Bone marrow (tissue), 2 donors: ENCODE measurements at places on chromosomes 12 and 14.

DNA sequence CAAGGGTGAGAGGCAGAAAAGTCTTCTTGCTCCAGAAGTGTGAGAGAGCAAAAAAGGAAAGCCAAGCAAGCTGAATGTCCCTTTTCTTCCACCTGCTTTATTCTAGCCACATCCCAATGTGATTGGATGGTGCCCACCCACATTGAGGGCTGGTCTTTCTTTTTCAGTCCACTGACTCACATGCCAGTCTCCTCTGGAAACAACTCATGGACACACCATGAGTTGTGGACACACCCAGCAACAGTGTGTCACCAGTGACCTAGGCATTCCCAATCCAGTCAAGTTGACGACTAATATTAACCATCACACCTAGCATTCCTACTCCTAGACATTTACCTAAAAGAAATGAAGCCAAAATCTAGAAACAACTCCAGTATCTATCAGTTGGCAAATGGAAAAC is 7.2 kb upstream of the DICER1 start:
- DNase-seq = no peak

DNA sequence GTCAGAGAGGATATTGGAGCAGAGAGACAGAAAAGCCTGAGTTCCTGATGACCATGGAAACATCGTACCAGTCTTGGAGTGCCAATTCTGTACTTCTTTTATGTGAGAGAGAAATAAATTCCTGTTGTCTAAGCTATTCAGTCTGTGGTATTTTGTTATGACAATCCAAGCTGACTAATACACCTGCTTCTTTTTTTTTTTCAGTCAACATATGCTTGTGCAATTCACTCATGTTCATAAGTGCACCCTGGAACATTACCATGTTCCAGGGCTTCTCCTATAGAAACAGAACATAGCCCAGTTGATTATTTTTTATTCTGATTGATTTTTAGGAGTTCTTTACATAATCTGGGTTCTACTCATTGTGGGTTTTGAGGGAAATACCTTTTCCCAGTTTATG is 1.7 kb upstream of the CHPT1 start:
- DNase-seq = no peak

- no peak for DNase-seq
These were observed 413.6 kb downstream of the BTG1 start for GRCh38 chr12:91732086-91732485.

DNA sequence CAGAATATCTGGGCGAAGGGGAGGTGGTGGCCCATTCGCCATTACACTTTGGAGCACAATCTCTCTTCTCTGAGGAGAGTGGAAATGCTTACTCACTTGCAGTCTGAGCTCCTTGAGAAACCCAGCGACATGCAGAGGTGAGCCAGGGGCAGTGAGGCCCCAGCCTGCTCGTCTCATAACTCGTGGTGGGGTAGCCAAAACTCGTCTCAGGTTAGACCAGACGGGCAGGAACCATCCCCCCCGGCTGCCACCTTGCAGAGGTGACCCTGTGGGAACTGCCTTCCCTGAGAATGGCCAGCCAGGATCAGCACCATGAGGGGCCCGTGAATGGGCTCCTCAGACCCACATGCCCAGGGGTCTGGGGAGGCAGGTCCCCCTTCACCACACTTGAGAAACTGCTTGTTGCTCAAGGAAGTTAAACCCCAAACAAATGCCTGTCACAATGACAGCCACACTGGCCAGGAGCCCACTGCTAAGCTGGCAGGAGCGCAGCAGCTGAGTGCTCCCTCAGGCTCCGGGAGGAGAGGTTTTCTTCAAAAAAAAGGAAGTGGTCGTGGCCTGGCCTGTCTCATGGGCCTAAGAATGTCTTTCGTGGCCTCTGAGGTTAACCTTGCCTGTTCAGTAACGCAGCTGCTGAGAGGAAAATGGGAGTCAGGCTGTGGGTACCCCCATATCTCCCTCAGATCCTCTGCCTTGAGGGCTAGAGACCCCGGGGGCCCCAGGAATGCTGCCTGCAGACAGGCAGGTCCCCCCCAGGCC is 9.2 kb upstream of the ALDH2 start:
- DNase-seq = peak; percentile 32

DNA sequence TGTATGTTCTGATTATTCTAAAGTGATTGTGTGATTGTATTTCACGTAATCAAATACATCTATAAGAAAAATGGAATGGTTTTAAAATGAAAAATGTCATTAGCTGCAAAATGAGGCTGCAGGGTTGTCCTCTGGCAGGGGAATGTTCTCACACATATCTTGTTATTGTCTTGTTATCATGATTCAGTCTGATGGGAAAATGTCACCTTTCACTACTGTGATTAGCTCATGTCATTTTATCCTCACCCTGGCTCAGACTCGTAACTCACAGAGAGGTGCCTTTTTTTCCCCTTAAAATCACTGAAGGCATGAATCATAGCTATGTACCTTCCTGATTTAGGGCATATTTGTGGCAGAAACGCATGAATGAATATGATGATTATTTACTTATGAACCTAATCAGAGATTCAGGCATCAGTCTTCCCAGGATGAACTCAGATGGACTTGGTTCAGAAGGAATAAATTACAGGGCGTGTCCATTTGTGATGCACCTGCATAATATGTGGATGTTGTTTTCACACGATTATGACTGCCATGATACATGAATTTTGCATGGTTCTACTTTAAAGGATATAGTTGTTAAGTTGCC is 1339.2 kb downstream of the AACS start:
- DNase-seq = no peak

- DNase-seq = no peak
These were observed 58.0 kb upstream of the AVPR1A start for GRCh38 chr12:63208956-63209355.

DNA sequence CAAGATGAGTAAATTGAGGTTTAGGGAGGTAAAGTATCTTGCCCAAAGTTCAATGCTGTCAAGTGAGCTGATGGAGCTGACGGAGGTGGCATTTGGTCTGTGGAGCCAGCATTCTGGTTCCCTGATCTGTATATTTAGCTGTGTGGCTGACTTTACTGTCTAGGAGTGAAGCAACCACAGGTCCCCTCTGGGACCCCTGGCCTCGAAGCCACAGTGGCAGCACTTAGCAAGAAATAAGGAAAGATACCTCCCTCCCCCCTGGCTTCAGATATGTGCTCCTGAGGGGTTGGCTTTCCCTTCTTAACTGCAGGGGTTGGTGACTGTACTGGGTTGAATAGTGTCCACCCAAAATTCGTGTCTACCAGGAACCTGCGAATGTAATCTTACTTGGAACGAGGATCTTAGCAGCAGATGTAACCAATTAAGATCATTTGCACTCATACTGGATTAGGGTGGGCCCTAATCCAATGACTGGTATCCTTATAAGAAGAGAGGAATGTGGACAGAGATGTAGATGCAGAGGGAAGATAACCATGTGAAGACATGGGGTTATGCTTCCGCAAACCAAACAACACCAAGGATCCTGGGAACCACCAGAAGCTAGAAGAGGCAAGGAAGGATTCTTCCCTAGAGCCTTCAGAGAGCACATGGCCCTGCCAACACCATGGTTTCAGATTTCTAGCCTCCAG is 2.0 kb upstream of the ACVR1B start:
- DNase-seq = no peak

DNA sequence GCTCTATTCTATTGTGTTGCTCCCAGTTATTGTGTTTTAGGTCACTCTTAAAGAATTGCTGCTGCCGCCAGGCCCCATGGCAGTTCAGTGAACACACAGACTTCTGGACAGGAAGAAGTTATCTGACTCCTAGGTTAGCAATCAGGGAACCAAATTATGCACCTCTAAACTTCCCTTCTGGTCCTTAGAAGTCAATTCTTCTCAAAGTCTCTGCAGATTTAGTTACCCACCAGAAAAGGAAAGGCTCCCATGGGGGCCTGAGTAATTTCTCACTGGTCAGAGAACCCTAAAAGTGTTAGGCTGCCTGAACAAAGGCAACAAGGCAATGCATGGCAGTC is 10.0 kb downstream of the EMP1 start:
- no peak for DNase-seq

GRCh38 chr14:101224356-101225156 is 321.0 kb upstream of the RTL1 start:
- DNase-seq = no peak

DNA sequence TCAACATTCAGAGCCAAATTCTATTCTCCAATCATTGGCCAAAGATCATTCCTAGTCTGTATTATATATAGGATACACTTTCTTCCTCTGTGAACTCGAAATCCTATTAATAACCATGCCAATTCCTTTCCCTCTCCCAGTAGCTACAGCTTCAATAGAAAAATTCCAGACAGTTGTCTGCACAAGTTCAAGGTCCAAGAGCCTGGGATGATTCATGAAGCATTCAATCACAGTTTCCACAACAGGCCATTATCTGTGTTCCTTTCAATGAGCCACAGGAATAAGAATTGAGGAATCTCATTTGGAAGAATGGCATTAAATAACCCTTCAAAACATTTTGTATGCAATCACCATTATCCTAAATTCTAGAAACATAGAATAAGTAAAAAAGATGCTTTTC is 437.4 kb downstream of the RMST start:
- DNase-seq = no peak

DNA sequence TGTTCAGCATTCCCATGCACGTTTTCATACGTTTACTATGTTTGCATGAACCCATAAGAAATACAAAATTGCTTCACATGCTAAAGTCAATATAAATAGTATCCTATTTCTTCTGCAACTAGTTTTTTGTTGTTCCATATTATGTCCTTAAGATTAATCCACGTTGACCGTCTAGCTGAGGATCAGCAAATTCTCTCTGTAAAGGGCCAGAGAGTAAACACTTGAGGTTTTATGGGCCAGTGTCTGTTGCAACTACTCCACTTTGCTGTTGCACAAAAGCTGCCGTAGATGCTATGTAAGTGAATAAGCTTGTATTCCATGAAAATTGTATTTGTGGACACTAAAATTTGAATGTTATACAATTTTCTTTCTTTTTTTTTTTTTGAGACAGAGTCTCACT is 21.1 kb upstream of the PITPNM2 start:
- DNase-seq = no peak

- no peak for DNase-seq
These were observed 23.0 kb upstream of the GPR132 start for GRCh38 chr14:105087963-105088811.

- DNase-seq = no peak
These were observed 20.5 kb downstream of the ZBTB42 start for GRCh38 chr14:104821229-104821945.

GRCh38 chr12:92503029-92503931 is 199.5 kb upstream of the PLEKHG7 start:
- DNase-seq = no peak

GRCh38 chr14:68811171-68811570 is 18.3 kb upstream of the ZFP36L1 start:
- no peak for DNase-seq

- DNase-seq = peak; percentile 37
These were observed 55.5 kb downstream of the CALM1 start for GRCh38 chr14:90452366-90452765.

- no peak for DNase-seq
These were observed 34.4 kb downstream of the BMAL2 start for GRCh38 chr12:27367078-27367477.

- no peak for DNase-seq
These were observed 22.1 kb downstream of the PRKCH start for GRCh38 chr14:61343471-61343870.

GRCh38 chr12:108374596-108375320 is 35.6 kb upstream of the CMKLR1 start:
- no peak for DNase-seq

DNA sequence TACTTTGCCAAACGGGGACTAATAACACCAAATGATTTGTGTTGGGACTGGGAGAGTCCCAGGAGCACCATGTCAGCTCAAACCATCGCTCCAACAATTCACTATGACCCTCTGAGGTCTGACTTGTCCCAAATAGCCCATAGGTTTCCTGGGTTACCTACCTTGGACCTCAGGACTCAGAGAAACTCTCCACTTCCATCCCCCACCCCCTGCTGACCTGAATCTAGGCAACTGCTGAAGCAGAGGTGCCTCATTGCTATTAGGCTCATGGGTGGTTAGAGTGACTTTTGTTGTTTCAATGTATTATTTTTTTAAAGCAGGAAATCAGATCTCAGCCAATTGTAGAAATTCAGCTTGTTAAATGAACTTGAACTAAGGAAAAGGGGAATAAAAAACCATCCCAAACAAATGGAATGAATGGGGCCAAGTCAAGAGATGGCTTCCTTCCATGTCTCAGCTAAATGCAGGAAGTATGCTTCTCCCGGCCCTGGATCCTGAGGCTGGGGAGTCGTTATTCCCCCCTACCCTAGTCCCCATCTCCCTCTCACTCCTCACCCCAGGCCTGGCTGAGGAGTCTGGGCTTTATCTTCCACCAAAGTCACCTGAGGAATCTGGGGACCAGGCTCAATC is 80.9 kb upstream of the SLC24A4 start:
- no peak for DNase-seq

GRCh38 chr12:120095331-120095730 is 21.2 kb downstream of the RAB35 start:
- no peak for DNase-seq

- DNase-seq = no peak
These were observed 11.7 kb upstream of the CREBL2 start for GRCh38 chr12:12599750-12600643.

DNA sequence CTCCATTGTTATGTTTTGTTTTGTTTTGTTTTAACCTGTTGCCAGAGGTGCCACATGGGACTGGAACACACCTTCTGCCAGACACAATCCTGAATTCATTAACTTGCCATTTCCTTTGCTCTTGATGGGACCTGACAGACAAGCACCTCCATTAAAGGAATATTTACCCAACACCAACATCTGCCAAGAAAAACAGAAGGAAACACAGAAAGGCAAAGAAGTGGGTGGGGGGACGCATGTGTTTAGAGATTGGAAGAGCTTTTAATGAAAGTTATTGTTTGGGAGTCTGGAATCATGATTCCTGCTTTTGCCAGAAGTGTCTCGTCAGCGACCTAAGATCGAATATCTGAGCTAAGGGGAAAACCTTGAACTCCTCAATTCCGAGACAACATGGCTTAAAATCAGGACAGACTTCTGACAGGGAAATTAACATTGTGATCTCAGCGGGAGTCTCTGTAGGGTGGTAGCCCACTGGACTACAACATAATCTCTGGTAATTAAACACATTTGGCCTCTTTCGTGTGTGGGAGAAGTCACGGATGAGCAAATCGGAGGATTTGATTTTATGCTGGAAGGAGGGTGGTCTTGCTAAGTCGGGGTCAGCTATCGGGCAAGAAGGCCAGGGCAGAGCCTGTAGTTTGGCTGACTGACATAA is 210.4 kb upstream of the FAR2 start:
- DNase-seq = no peak
